Pulmonary artery endothelial cell (primary cell): ENCODE measurements at places on chromosomes 2 and 18. TPM values are rescaled to one million over a fixed set of nuclear protein-coding genes. Genes with fewer than 3 reads are reported as not detected.
A peak's percentile ranks its signal among the peaks of the same experiment; 100 is the strongest.

- DNase-seq = no peak
Observed at GRCh38 chr2:179861027-179861415, 391 bp downstream of the ZNF385B start.

DNA sequence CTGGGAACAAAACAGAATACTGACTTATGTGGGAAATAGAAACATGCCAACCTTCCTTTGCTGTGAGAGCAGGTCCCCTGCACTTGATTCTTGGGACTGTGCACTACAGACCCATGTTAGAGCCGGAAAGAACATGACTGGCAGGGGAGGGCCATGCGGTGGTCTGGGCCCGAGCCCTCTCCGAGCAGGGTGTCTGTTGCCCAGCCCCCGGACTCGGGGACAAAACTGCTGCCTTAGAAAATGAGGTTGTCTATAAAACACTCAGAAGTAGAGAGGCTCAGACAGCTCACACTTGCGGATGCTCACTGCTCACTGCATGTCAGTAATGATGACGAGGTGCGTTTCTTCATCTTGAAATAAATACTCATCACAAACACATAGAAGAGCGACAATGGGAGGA, 270.7 kb upstream of the HDAC4 start:
- no peak for DNase-seq

- DNase-seq = no peak
Observed at GRCh38 chr2:66428986-66429612, 5.8 kb upstream of the MEIS1 start.

ALK gene
- total RNA-seq = not detected in 2 replicates

- DNase-seq = no peak
Observed at GRCh38 chr2:224217962-224218347, 178.9 kb upstream of the SERPINE2 start.

DNA sequence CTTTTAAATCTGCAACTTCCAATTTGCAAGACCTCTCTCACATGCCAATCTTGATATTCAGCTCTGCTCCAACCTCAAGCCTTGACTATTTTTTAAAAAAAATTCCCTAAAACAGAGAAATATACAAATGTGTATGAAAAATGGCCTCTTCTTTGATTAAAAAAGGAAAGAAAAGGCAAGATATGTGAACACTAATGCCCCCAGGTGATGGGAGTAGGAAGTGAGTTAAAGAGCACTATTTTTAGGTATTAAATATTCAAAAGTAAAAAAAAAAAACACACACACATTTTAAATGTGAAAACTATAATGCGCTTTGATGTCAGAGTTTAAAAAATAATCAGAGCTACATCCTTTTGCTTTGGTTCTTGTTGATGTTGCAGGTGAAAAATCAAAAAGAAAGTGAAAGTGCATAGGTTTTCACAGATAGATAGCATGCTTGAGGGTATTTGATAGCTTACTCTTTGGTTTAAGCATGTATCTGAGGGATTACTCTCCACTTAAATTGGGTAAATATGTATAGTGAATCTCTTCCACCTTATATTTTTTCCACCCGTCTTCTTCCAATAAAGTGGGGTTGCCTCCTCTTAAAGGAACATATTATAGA, 406.0 kb upstream of the POU3F3 start:
- DNase-seq = no peak

DNA sequence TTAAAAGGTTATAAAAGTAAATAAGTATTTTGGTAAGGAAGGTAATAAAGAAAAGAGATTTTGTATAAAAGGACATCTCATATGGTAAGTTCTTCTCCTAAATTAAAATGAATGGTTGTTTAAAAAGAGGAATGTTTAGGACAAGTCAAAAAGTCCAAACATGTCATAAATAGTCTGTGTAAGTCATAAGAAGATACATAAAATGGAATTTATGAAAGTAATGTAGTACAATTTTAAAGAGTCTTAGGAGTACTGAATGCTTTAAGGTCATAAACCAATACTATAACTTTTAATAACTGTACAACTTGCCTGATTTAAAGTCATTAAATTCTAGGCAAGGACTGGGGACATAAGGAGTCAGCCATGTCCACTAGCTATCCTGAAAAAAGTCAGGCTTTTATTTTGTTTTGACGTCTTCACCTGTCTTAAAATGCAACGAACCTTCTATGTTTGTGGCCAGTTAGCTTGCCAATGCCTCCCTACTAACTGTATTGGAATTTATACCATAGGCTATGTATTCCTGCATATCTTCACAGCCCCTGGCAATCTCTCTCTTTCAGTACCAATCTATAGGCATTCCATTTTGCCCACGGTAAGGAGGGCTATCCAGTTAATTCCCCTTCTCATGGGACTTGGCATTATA, 312.3 kb upstream of the LRRTM4 start:
- DNase-seq = no peak

IL18RAP gene
- under 0.01 TPM in 1 of 2 replicates, not detected in the other for total RNA-seq

- no peak for DNase-seq
Observed at GRCh38 chr2:189217541-189217940, 38.0 kb upstream of the COL5A2 start.

GRCh38 chr2:60297296-60298005, 256.0 kb downstream of the BCL11A start:
- no peak for DNase-seq

DNA sequence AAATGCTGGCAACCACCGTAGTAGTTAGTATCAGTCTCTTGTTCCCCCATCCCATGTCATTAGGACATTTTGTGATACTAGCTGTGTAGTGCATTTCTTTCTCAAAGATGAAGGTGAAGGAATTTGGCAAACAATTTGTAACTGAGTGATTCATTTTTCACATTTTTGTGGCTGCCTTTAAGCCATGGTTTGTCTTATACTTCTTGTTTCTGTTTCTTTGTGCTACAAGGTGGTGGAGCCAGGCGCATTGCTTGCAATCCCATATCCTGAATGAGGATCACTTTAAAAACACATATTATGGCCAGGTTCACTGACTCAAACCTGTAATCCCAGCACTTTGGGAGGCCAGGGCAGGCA, 40.6 kb downstream of the GPD2 start:
- no peak for DNase-seq

NPPC gene
- not detected in 2 replicates for total RNA-seq

TMEM200C gene
- not detected in 2 replicates for total RNA-seq

HAAO gene
- total RNA-seq = 0.18 and 0.20 TPM in 2 replicates

- DNase-seq = no peak
Observed at GRCh38 chr2:233563663-233564430, 2.7 kb downstream of the USP40 start.

AQP12A gene
- total RNA-seq = not detected in 2 replicates

DNA sequence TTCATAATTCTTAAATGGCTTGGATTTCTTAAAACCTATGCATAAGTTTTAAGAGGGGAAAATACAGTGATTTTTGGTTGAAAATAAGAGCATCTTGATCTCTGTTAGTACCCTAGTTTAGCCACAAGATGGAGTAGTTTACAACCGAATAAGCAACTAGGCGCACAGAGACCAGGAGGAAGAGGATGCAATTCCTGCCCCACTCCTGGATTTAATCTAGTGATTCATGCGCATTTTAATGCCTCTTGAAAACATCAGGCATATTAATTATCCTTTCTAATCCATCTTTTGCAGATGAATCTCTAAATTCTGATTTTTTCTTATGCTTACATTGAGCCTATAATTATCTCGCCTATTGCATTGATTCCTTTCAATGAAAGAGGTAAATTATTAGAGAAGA, 76.7 kb downstream of the MRPS9 start:
- DNase-seq = peak; percentile 30

GRCh38 chr2:38997781-38998180, 108.1 kb downstream of the ARHGEF33 start:
- peak; percentile 57 for DNase-seq

- no peak for DNase-seq
Observed at GRCh38 chr2:126981476-126981875, 82.8 kb downstream of the TEX51 start.

NXPH2 gene
- not detected in 2 replicates for total RNA-seq

- DNase-seq = no peak
Observed at GRCh38 chr2:5394223-5394622, 298.0 kb upstream of the SOX11 start.

PPP1R1C gene
- 0.07 TPM in 1 of 2 replicates, not detected in the other for total RNA-seq

GRCh38 chr2:48343571-48344440, 186.1 kb upstream of the STON1 start:
- no peak for DNase-seq

DNA sequence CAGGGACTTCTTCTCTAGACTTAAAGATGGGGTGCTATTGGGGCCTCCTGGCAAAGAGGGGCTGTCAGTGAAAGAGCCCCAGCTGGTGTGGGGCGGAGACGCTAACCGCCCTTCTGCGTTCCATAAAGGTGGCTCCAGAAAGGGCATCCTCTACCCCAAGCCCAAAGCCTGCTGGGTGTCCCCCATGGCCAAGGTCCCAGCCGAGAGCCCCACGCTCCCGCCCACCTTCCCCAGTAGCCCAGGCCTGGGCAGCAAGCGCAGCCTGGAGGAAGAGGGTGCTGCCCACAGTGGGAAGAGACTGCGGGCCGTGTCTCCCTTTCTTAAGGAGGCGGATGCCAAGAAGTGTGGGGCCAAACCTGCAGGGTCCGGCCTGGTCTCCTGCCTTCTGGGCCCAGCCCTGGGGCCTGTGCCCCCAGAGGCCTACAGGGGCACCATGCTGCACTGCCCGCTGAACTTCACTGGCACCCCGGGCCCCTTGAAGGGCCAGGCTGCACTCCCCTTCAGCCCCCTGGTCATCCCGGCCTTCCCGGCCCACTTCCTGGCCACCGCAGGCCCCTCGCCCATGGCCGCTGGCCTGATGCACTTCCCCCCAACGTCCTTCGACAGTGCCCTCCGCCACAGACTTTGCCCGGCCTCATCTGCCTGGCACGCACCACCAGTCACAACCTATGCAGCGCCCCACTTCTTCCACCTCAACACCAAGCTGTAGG, 15.2 kb downstream of the ARID5A start:
- DNase-seq = no peak

GRCh38 chr2:48364100-48364499, 165.9 kb upstream of the STON1 start:
- DNase-seq = no peak

DNA sequence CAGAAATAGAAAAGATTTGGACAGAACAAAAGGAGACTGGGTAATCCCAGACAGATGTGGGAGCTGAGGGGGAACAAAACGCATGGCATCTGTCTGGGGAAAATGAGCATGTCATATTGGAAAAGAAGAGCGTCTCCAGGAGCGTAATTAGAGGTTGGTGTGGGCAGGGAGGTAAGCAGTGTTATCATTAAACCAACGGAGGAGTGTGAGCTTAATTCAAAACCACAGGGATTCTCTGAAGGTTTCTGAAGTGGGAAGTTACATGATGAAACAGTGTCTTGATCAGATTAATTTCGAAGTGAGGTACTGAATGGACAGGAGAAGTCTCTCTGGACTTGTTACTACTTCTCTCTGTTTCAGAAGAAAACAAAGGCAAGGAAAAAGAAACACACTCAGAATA, 53.3 kb downstream of the DTNB start:
- no peak for DNase-seq

GRCh38 chr2:119489232-119489952, 34.9 kb downstream of the SCTR start:
- no peak for DNase-seq

- DNase-seq = no peak
Observed at GRCh38 chr18:74219056-74219455, 70.7 kb downstream of the TIMM21 start.

CRYGB gene
- total RNA-seq = not detected in 2 replicates

DNA sequence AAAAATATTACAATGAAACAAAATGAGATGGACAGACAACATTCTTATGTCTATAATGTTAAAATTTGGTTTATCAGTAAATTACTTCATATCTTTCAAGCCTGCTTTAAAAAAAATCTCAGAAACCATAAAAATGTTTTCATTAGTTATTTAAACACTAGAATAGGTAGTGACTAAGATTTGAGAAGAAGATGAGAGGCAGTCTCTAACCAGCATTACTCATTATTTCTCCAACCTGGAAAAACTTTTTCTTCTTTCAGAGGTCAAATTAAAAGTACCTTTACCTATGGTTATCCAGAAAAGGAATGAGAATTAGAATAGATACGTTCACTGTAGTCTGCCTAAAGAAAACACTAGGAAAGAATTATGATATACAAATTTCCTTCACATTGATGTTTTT, 50.3 kb downstream of the IKZF2 start:
- no peak for DNase-seq

DNA sequence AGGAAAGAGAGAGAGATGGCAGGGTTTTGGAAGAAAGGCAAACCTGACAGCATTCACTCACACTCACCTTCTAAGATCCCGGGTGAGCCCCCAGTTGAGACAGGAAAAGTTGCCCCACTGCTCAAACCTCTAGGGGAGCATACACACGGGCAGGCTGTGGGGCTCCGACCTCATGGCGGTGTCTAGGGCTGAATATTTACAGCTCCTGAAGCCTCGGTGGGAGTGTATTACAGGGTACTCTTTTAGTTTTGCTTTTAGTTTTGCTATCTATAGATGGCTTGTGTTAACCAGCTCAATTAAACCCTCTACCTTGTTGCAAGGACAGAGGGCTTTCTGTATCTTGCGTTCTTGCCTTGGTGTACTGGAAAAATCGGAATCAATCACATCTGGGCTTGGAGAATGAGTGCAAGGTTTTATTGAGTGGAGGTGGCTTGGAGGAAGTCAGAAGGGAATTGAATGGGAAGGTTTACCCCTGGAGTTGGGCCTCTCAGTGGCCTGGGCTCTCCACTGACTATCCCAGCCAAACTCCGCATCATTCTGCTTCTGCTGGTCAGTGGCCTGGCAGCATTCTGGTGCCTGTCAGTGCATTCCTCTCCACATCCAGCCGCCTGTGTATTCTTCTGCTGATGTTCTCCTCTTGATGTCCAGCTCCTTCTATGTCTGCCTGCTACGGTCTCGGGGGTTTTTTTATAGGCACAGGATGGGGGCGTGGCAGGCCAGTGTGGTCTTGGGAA, 10.1 kb upstream of the IFIH1 start:
- DNase-seq = no peak

DNA sequence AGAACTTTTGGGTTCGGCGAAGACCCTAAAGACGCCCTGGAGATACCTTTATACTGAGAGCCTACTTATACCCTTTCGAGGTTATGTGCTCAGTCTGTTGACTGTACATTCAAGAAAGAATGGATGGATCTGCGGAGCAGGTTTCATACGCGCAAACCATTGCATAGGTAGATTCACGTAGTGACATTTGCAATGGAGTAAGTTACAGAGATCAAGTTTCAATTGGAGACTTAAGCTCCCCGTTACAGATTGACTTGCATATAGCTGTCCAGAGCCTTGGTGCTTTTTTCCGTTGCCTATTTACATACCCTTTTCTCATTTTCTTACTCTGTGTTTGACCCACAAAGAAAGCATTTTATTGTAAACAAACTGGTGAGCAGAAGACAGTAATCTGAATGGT, 923 bp downstream of the PSMD1 start:
- no peak for DNase-seq

- DNase-seq = no peak
Observed at GRCh38 chr2:120528693-120529076, 182.7 kb downstream of the INHBB start.

DNA sequence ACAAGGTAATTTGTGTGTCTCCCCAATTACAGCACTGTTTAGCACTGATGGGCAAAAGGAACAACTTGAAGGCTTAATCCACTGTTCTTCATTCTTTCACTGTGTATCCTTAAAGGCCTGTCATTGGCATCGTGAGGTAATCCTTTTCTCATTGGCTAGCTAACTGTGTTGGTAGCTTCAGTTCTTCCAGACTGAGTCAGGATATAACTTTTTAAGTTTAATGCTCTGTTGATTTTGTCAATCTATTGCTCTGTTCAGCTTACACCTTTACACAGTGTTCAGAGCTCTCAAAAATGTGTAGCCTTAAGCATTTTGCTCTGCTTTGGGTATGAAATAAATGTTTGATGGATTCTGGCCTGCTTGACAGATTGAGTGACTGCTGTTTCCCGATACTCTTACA, 148.2 kb downstream of the KIAA1328 start:
- no peak for DNase-seq
